ENCODE measurements at places on chromosomes 3 and 15. TPM values are rescaled to one million over a fixed set of nuclear protein-coding genes. Genes with fewer than 3 reads are reported as not detected.

REC114 gene
- not detected for total RNA-seq

DNA sequence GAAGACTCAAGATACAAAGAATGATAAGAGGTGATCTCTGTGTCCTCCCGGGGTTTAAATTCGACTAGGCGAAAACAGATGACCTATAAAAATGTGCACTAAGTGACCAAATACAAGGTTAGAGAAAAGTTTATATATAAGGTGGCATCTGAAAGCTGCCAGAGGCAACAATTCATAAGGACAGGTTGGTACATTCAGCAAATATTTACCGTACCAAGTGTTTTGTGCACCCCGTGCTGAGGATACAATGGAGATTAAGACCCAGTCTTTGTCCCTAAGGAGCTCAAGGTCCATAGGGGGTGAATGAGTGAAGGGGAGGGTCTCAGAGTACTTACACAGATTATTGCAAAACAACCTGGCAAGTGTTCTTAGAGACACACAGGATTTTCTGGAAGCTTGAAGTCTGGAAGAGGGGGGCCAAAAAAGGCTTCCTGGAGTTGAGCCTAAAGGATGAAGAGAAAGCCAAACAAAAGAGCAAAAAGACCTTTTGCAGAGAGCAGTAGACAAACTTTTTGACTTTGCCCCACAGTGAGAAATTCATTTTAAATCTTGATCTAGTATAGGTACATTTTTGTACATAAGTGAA is 71.4 kb upstream of the LRIG1 start:
- H3K27me3 ChIP-seq = no peaks in the 10 kb centered on the region
- no peak overlapping the region for H3K27ac ChIP-seq

- no peak for DNase-seq
- H3K36me3 ChIP-seq = no peaks in the 10 kb centered on the region
- no peaks in the 10 kb centered on the region for H3K27me3 ChIP-seq
- no peak overlapping the region for H3K27ac ChIP-seq
Measured at GRCh38 chr3:177983320-177983719, 552.9 kb upstream of the KCNMB2 start.

DNA sequence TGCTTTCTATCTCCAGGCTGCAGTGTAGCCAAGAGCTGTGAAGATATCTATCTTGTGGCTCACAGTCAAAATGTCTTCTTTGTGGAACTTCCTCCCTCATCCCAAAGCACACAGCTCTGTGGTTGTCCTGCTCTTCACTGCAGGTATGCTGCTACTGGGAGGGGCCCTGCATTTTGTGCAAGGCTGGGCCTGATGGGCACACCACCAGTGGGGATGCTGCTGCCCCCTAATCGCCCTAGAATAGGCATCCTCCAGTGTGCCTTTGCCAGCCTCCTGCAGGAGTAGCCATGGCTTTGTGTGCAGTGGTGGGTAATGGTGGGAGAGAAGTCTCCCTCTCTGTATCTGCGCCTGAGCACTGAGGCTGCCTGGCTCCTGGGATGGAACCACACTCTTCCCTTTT is 297.3 kb downstream of the DOCK3 start:
- no peak overlapping the region for H3K4me3 ChIP-seq
- no peaks in the 10 kb centered on the region for H3K27me3 ChIP-seq
- H3K27ac ChIP-seq = no peak overlapping the region
- DNase-seq = no peak

DNA sequence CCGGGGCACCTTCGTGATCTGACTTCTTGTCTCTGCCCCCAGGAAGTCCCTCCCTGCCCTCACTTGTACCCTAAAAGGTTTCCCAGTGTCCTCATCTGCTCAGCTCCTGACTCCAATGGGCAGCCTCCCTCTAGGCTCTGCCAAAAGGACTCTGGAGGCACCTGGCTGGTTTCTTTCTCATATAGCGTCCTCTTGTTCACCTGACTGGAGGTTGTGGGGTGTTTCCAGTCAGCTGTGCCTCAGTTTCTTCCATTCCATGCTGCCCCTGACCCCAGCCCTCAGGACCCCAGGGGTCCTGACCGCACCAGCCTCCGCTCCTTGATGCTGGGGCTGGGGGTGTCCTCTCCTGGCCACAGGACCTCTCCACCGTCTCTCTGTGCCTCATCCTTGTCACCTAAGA is 2.5 kb downstream of the PRR23E start:
- H3K4me1 ChIP-seq = no peaks in the 10 kb centered on the region
- no peak overlapping the region for H3K4me3 ChIP-seq
- peak; percentile 73 for DNase-seq
- H3K27me3 ChIP-seq = peaks cover 6% of the 10 kb centered on the region
